Pons (tissue), 1 donor: ENCODE measurements at places on chromosomes 6 and 20.
A peak's percentile ranks its signal among the peaks of the same experiment; 100 is the strongest.

DNA sequence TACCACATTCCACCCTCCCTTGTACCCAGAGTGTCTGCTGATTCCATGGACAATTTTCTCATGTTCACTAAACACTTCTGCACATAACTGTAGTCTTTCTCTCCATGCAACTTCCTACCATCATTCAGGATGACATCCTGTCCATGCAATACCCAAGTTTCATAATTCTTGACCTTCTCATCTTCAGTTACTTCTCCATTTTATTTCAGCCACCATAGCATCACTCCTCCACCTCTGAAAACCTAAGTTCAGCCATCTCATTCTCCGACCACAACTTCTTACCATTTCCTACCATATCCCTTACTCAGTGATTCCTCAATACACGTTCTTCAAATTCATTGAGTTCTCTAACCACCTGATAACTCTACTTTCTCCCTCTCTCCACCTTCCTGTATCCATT, 216.5 kb upstream of the TENT5A start:
- no peak for DNase-seq

DNA sequence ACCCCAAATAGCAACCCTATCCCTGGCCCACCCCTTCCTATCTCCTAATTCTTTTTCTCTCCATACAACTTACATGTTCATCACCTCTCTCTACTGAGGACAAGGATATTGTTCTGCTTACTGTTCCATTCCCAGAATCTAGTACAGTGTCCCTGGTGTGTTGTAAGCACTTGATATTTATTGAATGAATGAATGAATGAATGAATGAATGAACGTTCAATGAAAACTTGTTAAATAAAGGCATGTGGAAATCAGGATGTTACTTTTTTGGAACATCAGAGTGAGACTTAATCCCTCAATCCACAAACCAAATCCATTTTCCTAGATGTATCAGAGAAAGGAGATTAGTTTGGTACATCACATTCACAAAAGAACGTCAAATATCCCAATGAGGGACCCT, 6.8 kb upstream of the JPH2 start:
- no peak for DNase-seq

GRCh38 chr20:59250293-59250692, 50.1 kb upstream of the EDN3 start:
- no peak for DNase-seq

DNA sequence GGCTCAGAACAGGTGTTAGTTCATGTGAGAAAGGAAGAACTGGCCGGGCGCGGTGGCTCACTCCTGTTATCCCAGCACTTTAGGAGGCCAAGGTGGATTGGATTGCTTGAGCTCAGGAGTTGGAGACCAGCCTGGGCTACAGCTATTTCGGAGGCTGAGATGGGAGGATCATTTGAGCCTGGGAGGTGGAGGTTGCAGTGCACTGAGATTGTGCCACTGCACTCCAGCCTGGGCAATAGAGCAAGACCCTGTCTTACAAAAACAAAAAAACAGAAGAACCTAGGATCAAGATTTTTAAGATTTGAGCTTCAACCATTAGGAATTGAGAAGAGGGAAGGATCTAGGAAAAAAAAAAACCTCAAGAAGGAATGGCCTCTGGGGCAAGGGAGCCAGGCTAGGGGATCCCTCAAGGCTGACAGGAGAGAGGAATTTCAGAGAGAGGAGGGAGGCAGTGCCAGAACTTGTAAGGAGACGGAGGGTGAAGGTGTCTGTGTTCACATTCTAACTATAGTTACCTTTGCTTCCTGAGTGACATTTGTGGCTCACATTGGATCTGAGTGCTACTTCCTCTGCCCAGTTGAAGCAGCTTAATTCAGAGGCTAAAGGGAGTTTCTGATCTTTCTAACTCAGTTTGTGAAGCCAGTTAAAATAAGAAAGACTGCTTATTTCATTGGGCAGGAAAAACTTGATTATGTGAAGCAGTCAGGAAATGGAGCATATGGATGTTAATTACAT, 26.1 kb downstream of the CHMP4B start:
- DNase-seq = no peak

DNA sequence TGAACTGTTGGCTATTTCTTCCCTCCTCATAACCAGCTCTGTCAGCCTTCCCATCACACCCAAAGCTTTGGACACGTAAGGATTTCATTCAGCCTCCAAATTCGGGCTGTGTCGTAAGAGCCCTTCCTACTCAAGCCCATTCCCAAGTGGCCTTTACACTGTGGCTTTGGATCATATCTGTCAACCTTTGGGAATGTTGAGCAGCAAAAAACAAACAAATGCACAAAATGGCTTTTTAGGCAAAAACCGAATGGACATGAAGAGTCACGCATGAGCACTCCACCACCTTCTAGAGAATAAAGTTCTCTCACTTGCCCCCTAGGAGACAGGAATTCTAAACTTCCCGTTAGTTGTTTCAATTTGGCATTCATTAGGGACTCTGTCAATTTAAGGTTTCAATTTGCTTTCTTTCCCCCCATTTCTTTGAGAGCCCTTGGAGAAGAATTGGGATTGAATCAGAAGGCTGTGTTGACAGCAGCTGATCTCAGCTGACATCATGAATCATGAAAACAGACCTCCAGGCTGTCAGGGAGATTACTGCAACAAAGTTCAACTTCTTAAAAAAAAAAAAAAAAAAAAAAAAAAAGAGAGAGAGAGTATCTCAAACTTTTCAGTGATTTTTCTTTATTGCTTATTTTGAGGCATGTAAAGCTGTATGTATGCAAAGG, 110.3 kb downstream of the BCAS1 start:
- DNase-seq = no peak

DNA sequence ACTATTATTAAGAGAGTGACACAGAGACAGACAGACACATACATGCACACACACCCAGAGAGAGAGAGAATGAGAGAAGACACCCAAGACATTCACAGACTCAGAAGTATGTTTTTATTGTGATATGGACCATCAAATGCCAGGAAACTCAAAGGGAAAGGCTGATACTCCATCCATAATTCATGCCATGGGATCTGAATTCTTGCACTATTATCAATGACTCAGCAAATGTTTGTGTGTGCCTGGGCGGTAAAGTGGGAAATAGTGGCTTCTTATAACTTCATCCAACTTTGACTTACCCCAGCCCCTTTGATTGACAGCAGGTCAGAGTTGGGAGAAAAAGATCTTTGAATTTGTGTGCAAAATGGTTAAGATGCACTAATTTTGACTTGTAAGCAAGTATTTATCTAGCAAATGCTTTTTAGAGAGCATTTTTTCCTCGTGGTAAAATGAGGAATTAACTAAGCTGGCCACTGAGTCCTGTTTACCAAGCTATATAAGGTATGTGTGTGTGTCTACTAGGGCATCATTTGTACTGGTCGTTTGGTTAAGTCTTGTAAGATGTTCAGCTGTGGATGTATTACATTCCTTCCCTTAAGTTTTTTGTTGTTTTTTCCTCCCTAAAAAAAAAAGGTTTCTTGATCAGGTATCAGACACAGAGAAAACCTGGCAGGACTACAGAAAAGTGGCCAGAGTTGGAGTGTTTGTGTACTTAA, 3.0 kb upstream of the CCN2 start:
- peak; percentile 28 for DNase-seq

DNA sequence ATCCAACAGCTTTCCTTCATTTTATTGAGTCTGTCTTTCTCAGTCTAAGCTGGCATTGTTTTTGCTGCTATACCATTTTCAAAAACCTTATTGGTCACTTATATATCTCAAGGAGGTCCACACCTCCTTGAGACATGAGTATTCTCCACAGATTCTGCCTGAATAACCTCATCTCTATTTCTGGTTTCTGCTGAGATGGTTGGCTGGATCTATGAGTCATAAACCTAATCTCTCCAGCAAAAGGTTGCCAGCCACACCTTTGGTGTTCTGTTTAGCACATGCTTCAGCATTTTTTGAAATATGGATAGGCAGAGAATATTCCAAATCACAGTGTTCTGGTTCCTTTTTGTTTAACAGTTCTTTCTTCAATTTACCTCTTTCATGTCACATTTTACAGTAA, 40.8 kb upstream of the TMEM244 start:
- no peak for DNase-seq
